Pancreas (tissue), 10 donors: ENCODE measurements at places on chromosomes 3 and 15. TPM values are rescaled to one million over a fixed set of nuclear protein-coding genes. Genes with fewer than 3 reads are reported as not detected.

Gene THRB
- 12.4 TPM for total RNA-seq

DNA sequence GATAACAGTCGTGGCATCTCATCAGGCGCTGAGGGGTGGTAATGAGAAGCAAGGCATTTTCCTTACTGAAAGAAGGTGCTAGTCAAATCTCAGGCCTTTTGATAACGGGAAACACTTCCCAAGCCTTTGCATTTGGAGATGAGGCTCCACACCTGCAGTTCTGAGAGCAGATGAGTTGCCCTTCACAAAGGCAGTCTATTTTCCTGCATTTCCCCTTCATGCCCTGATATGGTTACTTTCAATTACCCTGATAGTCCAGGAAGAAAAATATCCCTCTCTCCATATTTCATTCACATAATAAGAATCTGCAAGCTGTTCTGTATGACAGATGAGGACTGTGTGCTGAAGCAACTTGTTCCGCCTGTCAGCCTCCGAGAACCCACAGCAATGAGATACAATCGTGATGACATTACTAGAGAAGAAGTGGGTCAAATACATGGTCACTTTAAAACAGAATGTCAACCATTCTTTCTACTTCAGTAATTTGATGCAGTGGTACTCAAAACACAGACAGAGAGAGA, 25.0 kb downstream of the FHIT start:
- no peak for DNase-seq

DNA sequence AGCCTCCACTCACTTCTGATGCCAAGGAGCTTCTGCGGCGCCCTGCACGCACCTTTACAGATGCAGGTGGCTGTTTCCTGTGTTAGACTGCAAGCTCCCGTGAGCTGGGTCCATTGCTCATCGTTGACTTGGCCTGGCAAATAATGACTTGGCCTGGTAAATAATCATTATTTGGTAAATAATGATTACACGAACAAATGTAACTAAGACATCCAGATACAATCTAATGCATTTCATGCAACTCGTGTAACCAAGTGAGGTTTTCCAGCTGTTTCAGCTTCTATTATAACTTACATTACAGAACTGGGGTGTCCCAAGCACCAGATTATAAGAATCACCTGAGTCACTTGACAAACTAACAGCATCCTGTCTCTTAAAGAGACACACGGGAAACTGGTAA, 92.1 kb upstream of the BHLHE40 start:
- no peak for DNase-seq

Gene EDEM1
- 28.3 TPM for total RNA-seq
